ENCODE measurements at places on chromosomes 16 and 17.

DNA sequence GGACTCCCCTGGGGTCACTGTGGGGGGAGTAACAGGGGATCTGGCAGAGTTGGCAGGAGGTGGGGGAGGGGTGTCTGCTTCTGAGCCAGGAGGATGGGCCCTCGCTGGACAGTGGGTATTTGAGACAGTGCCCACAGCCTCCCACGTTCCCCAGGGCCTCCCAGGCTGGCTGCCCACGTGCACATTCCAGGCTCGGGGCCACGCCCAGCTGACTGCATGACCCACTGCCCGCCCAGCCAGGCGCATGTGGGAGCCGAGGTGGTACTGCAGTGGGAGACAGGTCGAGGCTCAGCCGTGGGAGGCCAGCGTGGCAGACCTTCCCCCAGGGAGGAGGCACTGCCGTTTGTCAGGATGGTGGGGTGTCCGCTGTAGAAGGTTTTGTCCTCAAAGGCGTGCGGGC is 38.8 kb downstream of the BAHCC1 start:
- DNase-seq, result no peak

GRCh38 chr16:58096249-58096648 is 32.9 kb downstream of the CFAP20 start:
- no peak for DNase-seq

DNA sequence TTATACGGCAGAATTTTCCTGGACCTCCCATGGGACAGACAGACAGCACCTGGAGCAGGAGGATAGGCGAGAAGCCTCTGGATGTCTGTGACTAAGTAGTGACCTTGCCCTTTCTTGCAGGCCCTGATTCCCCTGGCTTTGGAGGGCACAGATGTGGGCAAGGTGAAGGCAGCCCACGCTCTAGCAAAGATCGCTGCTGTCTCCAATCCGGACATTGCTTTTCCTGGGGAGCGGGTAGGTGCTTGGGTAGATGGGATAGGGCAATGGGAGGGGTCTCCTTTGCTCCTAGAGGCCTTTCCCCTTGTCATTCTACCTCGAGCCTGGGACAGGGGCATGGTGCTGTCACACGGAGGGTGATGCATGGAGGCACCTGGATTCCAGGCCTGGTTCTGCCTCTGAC is 17.3 kb downstream of the SLC35G3 start:
- no peak for DNase-seq

- no peak for DNase-seq
These were observed at the start of gene C16orf90 for GRCh38 chr16:3495176-3495575. C16orf90 (minus strand) TSS chr16:3495489; CDS start chr16:3495421, 68 bp downstream.

- no peak for DNase-seq
These were observed 176.7 kb downstream of the SOX9 start for GRCh38 chr17:72297326-72298115.

GRCh38 chr17:77457572-77458201 is 316.9 kb downstream of the SEC14L1 start:
- no peak for DNase-seq

DNA sequence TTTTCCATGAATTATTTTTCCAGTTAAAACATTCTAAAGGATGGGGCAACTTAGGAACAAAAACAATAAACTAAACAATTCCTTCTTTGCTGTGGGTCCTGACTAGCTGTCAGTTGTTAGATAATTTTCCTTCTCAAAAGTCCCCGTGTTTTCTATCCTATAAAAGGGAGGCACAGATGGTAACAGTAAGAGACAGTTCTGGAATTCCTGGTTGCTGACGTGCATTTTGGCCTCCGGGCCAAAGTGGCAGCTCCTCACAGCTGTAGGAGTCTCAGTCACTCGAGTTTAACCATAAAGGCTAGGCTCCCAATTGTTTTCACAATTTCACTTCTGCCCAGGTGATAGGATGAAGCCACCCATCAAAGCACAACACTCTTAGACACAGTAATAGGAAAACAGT is 77.0 kb upstream of the ZNF423 start:
- no peak for DNase-seq

- no peak for DNase-seq
These were observed 16.0 kb downstream of the ARHGAP17 start for GRCh38 chr16:24999088-24999670.

- no peak for DNase-seq
These were observed 1.1 kb upstream of the RAPGEFL1 start for GRCh38 chr17:40175928-40176753.

DNA sequence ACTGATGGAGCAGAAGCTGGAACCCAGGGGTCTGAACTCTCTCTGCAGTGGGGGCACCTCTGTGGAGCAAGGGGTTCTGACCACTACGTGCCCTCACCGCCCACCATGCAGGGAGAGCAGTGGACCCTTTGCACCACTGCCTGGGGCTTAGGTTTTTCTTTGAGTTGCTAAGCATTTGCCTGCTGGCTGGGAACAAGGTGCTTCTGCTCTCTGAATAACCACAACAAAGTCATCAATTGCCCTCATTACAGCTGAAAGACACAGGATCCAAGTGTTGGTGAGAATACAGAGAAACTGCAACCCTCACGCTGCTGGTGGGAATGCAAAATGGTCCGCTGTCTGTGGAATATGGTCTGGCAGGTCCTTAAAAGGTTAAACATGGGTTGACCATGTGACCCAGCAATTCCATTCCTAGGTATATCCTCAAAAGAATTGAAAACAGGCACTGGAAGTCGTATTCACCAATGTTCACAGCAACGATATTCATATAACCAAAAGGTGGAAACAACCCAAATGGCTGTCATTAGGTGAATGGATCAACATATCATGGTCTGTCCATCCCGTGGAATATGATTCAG is 22.8 kb downstream of the NLRC3 start:
- no peak for DNase-seq

DNA sequence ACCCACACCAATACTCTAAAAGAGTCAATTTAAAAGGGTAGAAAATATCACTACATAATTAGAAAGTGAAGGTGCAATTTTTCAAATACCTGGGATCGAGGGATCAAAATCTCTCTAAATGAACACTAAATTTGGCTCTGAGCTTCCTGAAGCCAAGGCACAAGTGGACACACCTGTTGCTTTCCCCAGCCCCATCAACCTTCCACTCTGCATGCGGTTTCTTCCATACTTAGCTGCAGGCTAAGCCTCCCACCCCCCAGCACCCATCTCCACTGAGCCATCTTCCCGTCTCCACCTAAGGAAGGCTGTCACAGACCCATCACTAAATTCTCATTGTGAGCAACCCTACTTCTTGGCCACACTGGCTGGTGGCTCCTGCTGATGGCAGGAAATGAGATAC is 30.5 kb downstream of the TXNDC11 start:
- no peak for DNase-seq

- DNase-seq, result no peak
These were observed 16.0 kb downstream of the NDUFAF8 start for GRCh38 chr17:81254955-81255717.

Data from GM19239 (cell line).